ENCODE measurements at places on chromosomes 16 and 17. TPM values are rescaled to one million over a fixed set of nuclear protein-coding genes. Genes with fewer than 3 reads are reported as not detected.

PABPN1L gene
- not detected for total RNA-seq

RDM1 gene
- total RNA-seq, result 3.2 TPM

C17orf50 gene
- not detected for total RNA-seq

NPIPB13 gene
- total RNA-seq, result 1.1 TPM

COTL1 gene
- total RNA-seq, result 46.3 TPM

MYL11 gene
- not detected for total RNA-seq
